OCI-LY7 (cell line): ENCODE measurements at places on chromosomes 11 and 22.

DNA sequence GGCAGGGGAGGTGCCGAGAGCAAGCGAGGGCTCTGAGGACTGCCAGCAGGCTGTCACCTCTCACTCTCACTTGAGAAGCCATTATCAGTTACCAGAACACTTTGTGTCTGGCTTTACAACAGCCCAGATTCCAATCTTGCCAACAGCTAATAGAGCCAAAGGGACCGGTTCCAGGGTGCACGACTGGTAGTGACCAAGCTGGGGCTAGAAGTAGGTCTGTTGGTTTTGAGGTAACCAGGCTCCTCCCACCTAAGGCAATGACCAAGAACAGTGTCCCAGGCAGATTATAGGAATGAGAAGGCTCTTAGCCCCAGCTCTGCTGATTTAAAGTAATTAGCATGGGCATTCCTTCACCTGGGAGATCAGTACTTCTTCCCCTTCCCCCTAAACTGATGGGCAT, 7.2 kb upstream of the IL10RA start:
- no peak for DNase-seq

- no peak for DNase-seq
These were observed 236.8 kb upstream of the NCAM1 start for GRCh38 chr11:112724496-112724790.

GRCh38 chr11:112968941-112969713, 7.9 kb downstream of the NCAM1 start:
- DNase-seq = no peak

GRCh38 chr22:40118979-40119378, 58.7 kb upstream of the TNRC6B start:
- no peak for DNase-seq
